ENCODE measurements at places on chromosomes 12 and 14.

DNA sequence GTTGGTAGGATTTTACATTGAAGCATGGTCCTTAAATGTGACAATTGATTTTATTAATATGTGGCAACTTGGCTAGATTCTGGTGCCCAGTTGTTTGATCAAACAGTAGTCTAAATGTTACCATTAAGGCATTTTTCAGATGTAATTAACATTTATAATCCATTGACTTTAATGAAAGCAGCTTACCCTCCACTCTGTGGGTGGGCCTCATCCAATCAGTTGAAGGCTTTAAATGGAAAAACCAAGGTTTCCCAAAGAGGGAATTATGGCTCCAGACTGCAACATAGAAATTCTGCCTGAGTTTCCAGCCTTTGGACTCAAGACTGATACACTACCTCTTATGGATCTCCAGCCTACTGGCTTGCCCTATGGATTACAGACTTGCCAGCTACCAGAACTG, 1153.2 kb downstream of the BCL11B start:
- no peak for DNase-seq

GRCh38 chr12:131607658-131608447, 103.0 kb upstream of the SFSWAP start:
- DNase-seq = no peak

- DNase-seq = no peak
Measured at GRCh38 chr14:61033855-61034254, 52.8 kb downstream of the SLC38A6 start.

- no peak for DNase-seq
Measured at GRCh38 chr12:103144278-103144677, 186.8 kb downstream of the ASCL1 start.

DNA sequence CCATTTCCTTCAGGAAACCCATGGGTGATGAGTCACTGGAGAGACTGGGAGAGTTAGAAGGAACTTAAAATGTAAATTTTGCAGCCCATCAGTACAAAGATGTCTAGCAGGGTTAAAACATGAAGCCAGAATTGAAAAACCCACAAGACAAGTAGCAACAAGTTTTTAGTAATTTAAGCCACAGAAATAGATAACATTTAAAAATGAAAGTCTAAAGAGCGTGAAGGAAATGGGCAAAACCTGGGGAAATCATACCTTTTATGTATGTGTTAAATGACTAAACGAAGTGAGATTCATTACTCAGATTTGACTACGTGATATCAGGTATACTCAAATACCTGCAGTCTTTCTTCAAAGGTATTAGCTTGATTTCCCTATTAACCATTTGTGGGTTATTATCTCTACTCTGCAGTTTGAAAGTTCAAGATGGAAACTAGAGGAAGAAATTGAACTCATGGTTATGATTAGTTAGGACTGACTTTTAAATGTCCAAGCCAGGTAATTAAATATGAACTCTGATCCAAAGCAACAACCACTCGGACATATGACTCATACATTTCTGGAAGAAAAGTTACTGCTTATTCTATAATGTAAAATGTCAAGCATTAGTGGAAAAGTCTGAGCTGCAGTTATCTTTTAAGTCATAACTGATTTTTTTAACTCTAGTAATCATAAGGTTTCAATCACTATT, 84.1 kb downstream of the ITPR2 start:
- no peak for DNase-seq

GRCh38 chr14:96058576-96059200, 19.5 kb downstream of the C14orf132 start:
- no peak for DNase-seq

GRCh38 chr12:93622485-93622884, 50.0 kb downstream of the SOCS2 start:
- DNase-seq = no peak

- no peak for DNase-seq
Measured at GRCh38 chr14:50733494-50733893, 65.4 kb upstream of the SAV1 start.

DNA sequence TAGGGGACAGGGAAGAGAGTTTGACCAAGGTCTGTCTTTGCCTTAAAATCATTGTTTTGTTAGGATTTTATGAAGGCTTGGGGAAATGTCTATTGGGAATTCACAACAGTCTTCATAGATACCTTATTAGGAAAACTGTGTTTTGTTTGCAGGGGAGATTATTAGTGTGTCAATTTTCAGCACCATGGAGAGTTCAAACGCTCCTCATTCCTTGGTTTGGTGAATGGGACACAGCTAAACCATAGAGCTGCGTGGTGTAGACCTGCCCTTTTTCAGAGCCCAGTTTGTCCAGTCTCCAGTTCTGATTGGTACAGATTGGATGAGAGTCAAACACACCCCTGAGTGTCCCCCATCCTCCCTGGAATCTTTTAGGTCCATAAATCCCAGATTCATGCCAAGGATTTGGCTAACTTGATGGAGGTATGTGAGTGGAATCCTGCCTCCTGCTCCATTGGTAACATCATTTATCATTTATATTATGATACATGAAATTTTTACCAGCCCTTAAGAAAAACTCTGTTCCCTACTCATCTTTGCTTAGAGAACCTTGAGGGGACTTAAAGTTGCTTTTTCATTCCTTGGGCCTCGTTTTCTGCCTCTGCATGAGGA, 12.0 kb downstream of the NGDN start:
- DNase-seq = no peak

Data from activated T-cell treated with anti-CD3 and anti-CD28 coated beads, Interleukin-2, amount 50 U/mL, for 24 hours (primary cell).